HFFc6 (cell line): ENCODE measurements at places on chromosomes 11 and 22. TPM values are rescaled to one million over a fixed set of nuclear protein-coding genes. Genes with fewer than 3 reads are reported as not detected.

DNA sequence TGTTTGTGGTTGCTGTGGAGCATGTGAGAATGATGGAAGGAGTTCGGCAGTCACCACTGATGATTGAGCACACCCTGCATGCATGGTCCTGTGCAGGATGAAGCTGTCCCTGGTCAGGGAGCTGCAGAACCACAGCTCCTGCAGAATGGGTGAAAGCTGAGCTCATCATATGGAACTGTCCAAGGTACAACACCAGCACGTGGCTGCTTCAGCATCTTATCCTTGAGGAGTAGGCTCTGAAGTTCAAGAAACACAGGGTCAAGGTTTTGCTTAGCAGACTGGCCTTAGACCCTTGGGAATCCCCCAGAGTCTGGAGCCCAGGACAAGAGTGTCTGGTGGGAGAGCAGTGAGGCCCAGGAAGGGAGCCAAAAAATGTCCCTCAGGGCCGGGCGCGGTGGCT is 182.4 kb upstream of the LARGE1 start:
- H3K36me3 ChIP-seq, result peaks cover 23% of the 10 kb centered on the region
- H3K27ac ChIP-seq, result no peak overlapping the region
- no peak overlapping the region for H3K4me3 ChIP-seq

- H3K4me3 ChIP-seq, result no peak overlapping the region
- no peak for DNase-seq
- H3K27me3 ChIP-seq, result 0 out of 2 replicates have a peak, but pooled peaks cover 5% of the 10 kb centered on the region
- no peaks in the 10 kb centered on the region for H3K4me1 ChIP-seq
- H3K36me3 ChIP-seq, result no peaks in the 10 kb centered on the region
These were observed 282.5 kb downstream of the ETS1 start for GRCh38 chr11:128304666-128305485.

- no peaks in the 10 kb centered on the region for H3K27me3 ChIP-seq
- H3K27ac ChIP-seq, result no peak overlapping the region
- H3K4me1 ChIP-seq, result no peaks in the 10 kb centered on the region
- no peak overlapping the region for H3K4me3 ChIP-seq
- DNase-seq, result no peak
These were observed 900.0 kb downstream of the LUZP2 start for GRCh38 chr11:25396847-25397246.

- no peaks in the 10 kb centered on the region for H3K27me3 ChIP-seq
- H3K36me3 ChIP-seq, result peaks cover 4% of the 10 kb centered on the region
- no peak for DNase-seq
- H3K4me3 ChIP-seq, result peak overlapping the region; percentile 38; the same call in 1 of the 2 replicates
These were observed 121.7 kb downstream of the SGSM3 start for GRCh38 chr22:40491990-40492631.

GRCh38 chr11:131483453-131483852 is 113.0 kb downstream of the NTM start:
- DNase-seq, result no peak
- H3K27me3 ChIP-seq, result peaks cover 4% of the 10 kb centered on the region
- H3K27ac ChIP-seq, result no peak overlapping the region
- H3K4me1 ChIP-seq, result 0 out of 2 replicates have a peak, but pooled peaks cover 8% of the 10 kb centered on the region

GRCh38 chr11:78795621-78796261 is 221.1 kb upstream of the NARS2 start:
- peaks cover 27% of the 10 kb centered on the region for H3K36me3 ChIP-seq
- peak overlapping the region; percentile 89 for H3K27ac ChIP-seq
- peaks cover 98% of the 10 kb centered on the region for H3K4me1 ChIP-seq

- no peak overlapping the region for H3K27ac ChIP-seq
- peaks cover 11% of the 10 kb centered on the region for H3K4me1 ChIP-seq
- no peak overlapping the region for H3K4me3 ChIP-seq
- 0 out of 2 replicates have a peak, but pooled peaks cover 4% of the 10 kb centered on the region for H3K36me3 ChIP-seq
These were observed 132.2 kb upstream of the PITPNB start for GRCh38 chr22:28051091-28051786.

GRCh38 chr11:76705826-76706225 is 35.3 kb upstream of the LRRC32 start:
- H3K27ac ChIP-seq, result no peak overlapping the region
- no peak for DNase-seq
- H3K4me1 ChIP-seq, result peaks cover 22% of the 10 kb centered on the region
- no peak overlapping the region for H3K4me3 ChIP-seq
- H3K36me3 ChIP-seq, result no peaks in the 10 kb centered on the region
- H3K27me3 ChIP-seq, result peaks cover 32% of the 10 kb centered on the region

DNA sequence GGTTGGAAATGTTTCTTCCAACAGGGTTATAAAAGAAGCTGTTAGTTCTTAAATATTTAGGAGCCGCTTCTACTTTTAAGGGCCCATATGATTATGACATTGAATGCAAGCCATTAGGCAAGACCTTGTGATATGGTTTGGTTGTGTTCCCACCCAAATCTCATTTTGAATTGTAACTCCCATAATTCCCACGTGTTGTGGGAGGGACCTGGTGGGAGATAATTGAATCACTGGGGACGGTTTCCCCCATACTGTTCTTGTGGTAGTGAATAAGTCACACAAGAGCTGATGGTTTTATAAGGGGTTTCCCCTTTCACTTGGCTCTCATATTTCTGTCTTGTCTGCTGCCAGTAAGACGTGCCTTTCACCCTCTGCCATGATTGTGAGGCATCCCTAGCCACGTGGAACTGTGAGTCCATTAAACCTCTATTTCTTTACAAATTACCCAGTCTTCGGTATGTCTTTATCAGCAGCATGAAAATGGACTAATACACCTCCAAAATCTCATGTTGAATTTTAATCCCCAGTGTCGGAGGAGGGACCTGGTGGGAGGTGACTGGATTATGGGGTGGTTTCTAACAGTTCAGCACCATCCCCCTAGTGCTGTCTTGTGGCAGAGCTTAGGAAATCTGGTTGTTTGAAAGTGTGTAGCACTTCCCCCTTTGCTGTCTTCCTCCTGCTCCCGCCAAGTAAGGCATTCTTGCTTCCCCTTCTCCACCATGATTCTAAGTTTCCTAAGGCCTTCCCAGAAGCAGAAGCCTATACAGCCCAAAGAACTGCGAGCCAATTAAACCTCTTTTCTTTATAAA is 4.3 kb downstream of the CD59 start:
- H3K27ac ChIP-seq, result peak overlapping the region; percentile 68
- H3K27me3 ChIP-seq, result peaks cover 2% of the 10 kb centered on the region
- H3K36me3 ChIP-seq, result peaks cover 67% of the 10 kb centered on the region
- H3K4me1 ChIP-seq, result peaks cover 78% of the 10 kb centered on the region
- no peak for DNase-seq

DNA sequence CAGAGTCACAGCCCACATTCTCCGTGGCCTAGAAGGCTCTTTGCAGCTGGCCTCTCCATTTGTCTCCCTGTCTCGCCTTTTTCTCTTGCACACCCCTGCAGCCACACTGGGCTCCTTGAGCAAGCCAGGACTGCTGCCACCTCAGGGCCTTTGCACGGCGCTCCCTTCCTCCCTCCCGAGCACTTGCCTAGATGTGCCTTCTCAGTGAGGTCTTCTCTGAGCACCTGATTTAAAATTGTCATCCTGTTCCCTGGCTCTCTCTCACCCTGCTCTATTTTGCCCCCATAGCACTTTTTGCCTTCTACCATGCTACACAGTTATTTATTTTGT is 102.9 kb upstream of the THY1 start:
- DNase-seq, result no peak
- H3K27ac ChIP-seq, result no peak overlapping the region
- H3K4me3 ChIP-seq, result no peak overlapping the region
- no peaks in the 10 kb centered on the region for H3K36me3 ChIP-seq
- peaks cover 53% of the 10 kb centered on the region for H3K27me3 ChIP-seq

GRCh38 chr11:20937826-20938225 is 268.4 kb downstream of the NELL1 start:
- DNase-seq, result no peak
- H3K27ac ChIP-seq, result no peak overlapping the region
- H3K27me3 ChIP-seq, result no peaks in the 10 kb centered on the region; the same call in 1 of the 2 replicates
- H3K36me3 ChIP-seq, result peaks cover 5% of the 10 kb centered on the region; the same call in 1 of the 2 replicates
- H3K4me3 ChIP-seq, result no peak overlapping the region

- DNase-seq, result no peak
- no peak overlapping the region for H3K4me3 ChIP-seq
- no peaks in the 10 kb centered on the region for H3K27me3 ChIP-seq
- no peaks in the 10 kb centered on the region for H3K4me1 ChIP-seq
These were observed 618.7 kb upstream of the CADM1 start for GRCh38 chr11:116122697-116123472.

- H3K27ac ChIP-seq, result no peak overlapping the region
- no peak overlapping the region for H3K4me3 ChIP-seq
- peaks cover 32% of the 10 kb centered on the region for H3K27me3 ChIP-seq
- H3K36me3 ChIP-seq, result no peaks in the 10 kb centered on the region; the same call in 1 of the 2 replicates
- DNase-seq, result no peak
These were observed 5.0 kb upstream of the PLEKHA7 start for GRCh38 chr11:17019232-17019631.

DNA sequence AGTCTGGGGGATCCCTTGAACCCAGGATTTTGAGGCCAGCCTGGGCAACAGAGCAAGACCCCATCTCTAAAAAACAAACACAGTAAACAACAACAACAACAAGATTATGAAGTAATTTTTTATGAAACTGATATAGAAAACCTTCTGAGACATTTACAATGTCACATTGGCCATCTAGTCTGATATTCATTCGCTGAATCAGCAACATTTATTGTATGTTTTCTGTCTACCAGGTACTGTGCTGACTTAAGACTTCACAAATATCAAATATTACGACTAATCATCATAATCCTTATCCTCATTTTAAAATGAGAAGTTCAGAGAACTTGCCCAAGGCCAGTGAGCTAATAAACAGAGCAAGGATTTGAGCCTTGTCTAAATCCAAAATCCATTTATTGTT is 120.8 kb downstream of the ATM start:
- H3K27ac ChIP-seq, result no peak overlapping the region
- no peak for DNase-seq
- H3K36me3 ChIP-seq, result no peaks in the 10 kb centered on the region
- H3K4me3 ChIP-seq, result no peak overlapping the region

DNA sequence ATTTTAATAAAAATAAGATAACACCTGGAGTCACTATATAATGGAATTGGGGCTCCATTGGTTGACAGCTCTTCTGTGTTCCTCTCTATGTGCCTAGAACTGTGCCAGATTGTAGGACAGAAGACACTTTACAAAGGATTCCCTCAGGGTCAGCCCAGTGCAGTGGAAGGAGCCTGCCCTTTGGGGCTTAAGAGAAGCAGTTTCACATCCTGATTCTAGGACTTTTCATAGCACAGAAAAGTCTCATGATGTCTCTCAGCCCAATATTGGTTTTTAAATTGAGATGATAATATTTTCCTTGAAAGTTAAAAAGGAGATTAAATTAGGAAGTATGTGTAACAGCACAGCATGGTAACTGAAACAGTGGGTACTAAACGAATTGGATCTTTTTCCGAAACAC is 7.1 kb downstream of the PLAAT4 start:
- DNase-seq, result no peak
- H3K36me3 ChIP-seq, result no peaks in the 10 kb centered on the region
- H3K27ac ChIP-seq, result no peak overlapping the region
- H3K4me3 ChIP-seq, result no peak overlapping the region
- peaks cover 19% of the 10 kb centered on the region for H3K27me3 ChIP-seq

GRCh38 chr22:31086703-31087330 is 5.7 kb downstream of the SMTN start:
- DNase-seq, result no peak
- peaks cover 42% of the 10 kb centered on the region for H3K4me1 ChIP-seq
- H3K36me3 ChIP-seq, result peaks cover 22% of the 10 kb centered on the region

DNA sequence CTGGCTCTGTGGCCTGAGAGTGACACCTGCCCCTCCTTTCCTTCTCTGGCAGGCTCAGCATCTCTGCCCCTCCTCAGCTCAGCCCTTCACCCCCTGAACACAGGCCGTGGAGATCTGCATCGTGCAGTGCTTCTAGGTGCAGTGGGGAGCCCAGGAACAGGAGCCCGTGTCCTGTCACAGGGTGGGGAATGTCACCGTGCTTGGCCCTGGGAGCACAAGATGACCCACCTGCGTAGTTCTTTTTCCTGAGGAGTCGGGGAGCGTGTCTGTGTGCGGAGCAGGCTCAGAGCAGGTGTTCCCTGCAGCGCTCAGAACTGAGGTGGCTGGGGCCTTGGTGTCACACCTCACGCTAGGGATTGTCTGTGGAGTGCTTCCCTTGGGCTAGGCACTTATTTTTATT is 10.6 kb downstream of the TBC1D22A start:
- peaks cover 21% of the 10 kb centered on the region for H3K4me1 ChIP-seq
- H3K36me3 ChIP-seq, result no peaks in the 10 kb centered on the region
- DNase-seq, result no peak
- no peak overlapping the region for H3K4me3 ChIP-seq
- H3K27ac ChIP-seq, result no peak overlapping the region

- DNase-seq, result no peak
- H3K4me1 ChIP-seq, result peaks cover 19% of the 10 kb centered on the region
- no peaks in the 10 kb centered on the region for H3K36me3 ChIP-seq
- no peak overlapping the region for H3K27ac ChIP-seq
These were observed 14.3 kb downstream of the MYO7A start for GRCh38 chr11:77142091-77142975.

GRCh38 chr11:10622108-10622507 is 53.6 kb upstream of the LYVE1 start:
- no peak overlapping the region for H3K4me3 ChIP-seq
- peaks cover 41% of the 10 kb centered on the region for H3K4me1 ChIP-seq
- H3K36me3 ChIP-seq, result peaks cover 9% of the 10 kb centered on the region; the same call in 1 of the 2 replicates
- H3K27me3 ChIP-seq, result peaks cover 11% of the 10 kb centered on the region
- no peak for DNase-seq
- no peak overlapping the region for H3K27ac ChIP-seq

GRCh38 chr22:39941601-39942000 is 18.6 kb upstream of the TMA7B start:
- H3K4me1 ChIP-seq, result no peaks in the 10 kb centered on the region
- no peak overlapping the region for H3K27ac ChIP-seq
- no peak overlapping the region for H3K4me3 ChIP-seq
- no peaks in the 10 kb centered on the region for H3K36me3 ChIP-seq

GRCh38 chr22:47046411-47047065 is 284.1 kb downstream of the TBC1D22A start:
- DNase-seq, result no peak
- no peak overlapping the region for H3K4me3 ChIP-seq

DNA sequence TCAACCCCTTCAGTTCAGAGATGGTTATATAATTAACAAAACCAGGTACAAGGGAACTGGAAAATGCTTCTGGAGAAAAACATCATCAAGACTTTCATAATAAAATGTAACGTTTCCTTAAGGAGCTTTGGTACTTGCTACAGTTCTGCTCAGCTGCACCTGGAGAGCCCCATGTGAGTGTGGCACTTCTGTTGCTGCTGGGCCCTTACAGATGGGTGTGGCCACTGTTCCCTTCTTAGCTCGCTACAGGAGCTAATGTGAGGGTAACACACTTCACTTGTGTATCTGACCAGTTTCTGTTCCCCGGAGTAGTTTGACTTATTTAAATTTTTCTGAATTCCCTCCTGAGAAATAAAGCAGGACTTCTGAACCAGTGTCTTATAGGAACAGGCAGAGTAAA is 4.0 kb downstream of the POU2AF3 start:
- no peak overlapping the region for H3K27ac ChIP-seq
- H3K27me3 ChIP-seq, result peaks cover 60% of the 10 kb centered on the region
- no peak for DNase-seq
- no peak overlapping the region for H3K4me3 ChIP-seq
- H3K4me1 ChIP-seq, result no peaks in the 10 kb centered on the region

GRCh38 chr11:61472282-61472681 is 36.3 kb upstream of the LRRC10B start:
- H3K4me1 ChIP-seq, result peaks cover 26% of the 10 kb centered on the region
- DNase-seq, result no peak
- peaks cover 18% of the 10 kb centered on the region for H3K36me3 ChIP-seq
- H3K27ac ChIP-seq, result peak overlapping the region; percentile 76; the same call in 1 of the 2 replicates
- no peaks in the 10 kb centered on the region for H3K27me3 ChIP-seq

GRCh38 chr11:30956751-30957150 is 370.6 kb upstream of the MPPED2 start:
- H3K27ac ChIP-seq, result no peak overlapping the region
- no peak overlapping the region for H3K4me3 ChIP-seq
- peaks cover 3% of the 10 kb centered on the region; the same call in 1 of the 2 replicates for H3K27me3 ChIP-seq
- H3K36me3 ChIP-seq, result no peaks in the 10 kb centered on the region

Gene FOLR3
- total RNA-seq, result 10.6 to 12.7 TPM (median 11.6 TPM) in 3 replicates

Gene ZNF408
- total RNA-seq, result 7.6 to 11.4 TPM (median 9.8 TPM) in 3 replicates

Gene PRAME
- not detected in 3 replicates for total RNA-seq

Gene CHRNA10
- 0.31 and 0.52 TPM in 2 replicates for total RNA-seq

Gene WBP2NL
- total RNA-seq, result not detected in 3 replicates

Gene MMP3
- total RNA-seq, result 37.4 to 112 TPM (median 67.0 TPM) in 3 replicates
